Stimulated activated CD8-positive, alpha-beta memory T cell treated with anti-CD3 and anti-CD28 coated beads, Interleukin-2, amount 100 ng/mL, for 48 hours (primary cell): ENCODE measurements at places on chromosomes 11 and 22.

DNA sequence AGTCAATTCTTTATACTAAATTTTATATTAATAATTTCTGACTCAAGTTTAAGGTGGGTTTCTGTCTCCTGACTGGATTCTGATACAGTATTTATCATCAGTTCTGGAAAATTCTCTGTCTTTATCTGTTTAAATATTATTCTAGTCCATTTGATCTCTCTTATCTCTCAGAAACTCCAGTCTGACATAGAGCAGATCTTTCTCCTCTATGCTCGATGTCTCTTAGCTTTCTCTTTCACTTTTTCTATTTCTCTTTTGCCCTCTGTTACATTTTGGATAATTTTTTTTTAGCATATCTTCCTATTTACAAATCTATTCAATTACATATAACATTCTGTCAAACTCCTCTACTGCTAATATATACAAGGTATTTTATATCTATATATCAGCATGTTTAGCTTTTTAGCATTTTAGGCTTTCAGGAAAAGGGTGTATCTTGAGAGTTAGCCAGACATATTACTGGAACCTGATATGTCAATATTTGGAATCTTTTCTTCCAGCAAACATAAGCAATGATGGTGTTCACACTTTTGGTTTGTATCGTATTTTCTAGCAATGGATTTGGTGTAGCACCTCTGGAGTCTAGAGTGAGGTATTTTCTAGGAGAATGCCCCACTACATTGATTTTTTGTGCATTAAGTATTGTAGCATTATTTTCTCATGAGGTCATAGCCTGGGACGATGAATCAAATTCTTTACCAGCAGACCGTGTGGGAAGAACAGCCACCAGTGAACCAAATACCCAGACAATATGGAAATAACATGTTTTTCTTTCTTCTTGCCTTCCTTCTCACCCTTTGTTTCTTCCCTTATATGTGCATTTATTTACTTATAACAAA is 4.1 kb upstream of the NNMT start:
- no peak for DNase-seq

DNA sequence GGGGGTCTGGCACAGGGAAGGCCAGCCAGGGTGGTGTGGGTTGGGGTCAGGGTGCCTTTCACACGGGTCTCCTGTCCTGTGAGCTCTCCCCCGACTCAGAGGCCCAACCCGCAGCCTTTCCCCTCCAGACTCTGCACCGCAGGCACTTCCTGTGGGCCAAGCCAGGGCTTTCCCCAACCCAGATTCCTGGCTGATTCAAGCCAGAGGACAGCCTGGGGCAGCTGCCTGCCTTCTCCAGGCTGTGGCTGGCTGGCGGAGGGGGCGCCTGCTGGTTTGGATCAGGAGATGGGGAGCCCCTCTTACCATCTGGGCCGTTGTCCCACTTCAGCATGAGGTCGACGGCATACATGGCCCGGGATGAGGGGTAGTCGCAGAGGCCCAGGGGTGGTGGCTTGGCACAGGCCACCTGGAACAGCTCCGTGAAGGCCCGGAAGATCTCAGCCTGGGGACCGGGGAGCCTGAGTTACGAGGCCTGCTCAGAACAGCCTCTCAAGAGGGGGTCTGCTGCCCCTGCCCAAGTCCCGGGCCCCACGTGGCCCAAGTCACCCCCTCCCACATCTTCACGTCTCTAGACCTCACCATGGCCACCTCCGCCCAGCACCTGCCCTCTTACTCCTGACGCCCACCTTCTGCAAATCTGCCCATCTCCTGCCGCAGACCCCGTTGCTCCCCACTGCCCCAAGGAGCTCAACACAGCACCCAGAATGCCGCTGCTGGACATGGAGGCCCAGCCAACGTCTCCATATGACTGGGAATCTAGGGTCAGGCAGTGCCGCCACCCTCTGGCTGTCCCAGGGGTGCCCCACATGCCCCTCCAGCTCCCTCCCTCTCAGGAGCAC is 17.3 kb downstream of the TSPO start:
- no peak for DNase-seq

- DNase-seq = no peak
Measured at GRCh38 chr11:27812341-27812740, 112.1 kb upstream of the BDNF start.

DNA sequence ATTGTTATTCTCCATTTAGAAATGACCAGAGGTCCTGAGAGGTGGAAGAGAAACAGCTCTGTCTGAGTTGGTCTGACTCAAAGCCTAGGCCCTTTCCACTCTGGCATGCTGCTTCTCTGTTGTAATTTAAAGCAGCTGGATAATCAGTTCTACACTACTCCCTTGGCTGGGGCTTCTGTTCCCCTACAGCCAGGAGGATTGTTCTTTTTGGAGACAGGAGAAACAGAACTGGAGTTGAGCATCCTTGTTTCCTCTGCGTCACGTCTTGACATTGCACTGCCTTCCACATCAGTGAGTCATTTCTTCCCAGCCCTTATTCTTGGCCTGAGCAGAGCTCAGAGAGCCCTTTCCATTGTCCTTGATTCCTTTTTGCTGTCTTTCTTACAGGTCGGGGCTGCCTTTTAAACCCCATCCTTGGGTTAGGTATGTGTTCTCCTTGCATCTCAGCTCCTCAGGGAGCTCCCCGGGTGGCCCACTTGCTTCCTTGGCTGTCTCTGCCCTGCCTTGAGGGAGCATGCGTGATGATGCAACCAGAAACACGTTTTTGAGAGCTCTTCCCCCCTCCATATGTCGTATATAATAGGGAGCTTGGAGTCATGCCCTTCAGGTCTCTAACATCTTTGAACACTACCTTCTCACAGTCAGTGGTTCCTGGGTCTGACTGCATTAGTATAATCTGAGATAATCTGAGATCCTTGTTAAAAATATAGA is 35.7 kb downstream of the CYB5R2 start:
- no peak for DNase-seq

GRCh38 chr22:36419177-36419911 is 31.6 kb upstream of the MYH9 start:
- DNase-seq = no peak

DNA sequence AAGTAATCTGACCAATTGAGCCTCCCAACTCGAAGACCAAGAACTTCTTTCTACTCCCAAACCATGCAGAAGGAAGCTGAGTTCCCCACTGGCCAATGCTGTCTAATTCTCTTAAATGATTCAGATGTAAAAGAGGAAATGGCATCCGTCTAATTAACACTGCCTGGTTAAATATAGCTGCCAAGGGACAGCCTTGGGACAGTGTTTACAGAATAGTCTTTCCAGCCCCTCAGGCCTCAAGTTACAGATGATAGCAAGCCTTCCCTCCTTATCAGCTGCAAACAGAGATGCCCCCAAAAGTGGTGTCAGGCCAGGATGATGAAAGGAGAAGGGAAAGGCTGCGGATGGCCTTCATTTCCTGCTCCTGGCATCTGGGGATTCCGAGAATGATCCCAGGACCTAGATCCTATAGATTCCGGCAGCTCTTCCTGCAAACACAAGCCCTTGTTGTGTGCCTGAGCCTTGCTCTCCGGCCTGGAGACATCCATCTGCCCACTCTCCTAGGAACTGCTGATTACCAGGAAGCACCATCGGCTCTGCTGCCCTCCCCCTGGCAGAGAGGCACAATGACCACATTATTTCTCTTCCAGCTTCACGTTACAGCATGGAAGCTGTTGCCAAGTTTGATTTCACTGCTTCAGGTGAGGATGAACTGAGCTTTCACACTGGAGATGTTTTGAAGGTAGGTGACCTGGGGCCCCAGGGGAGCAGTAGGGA is 13.5 kb upstream of the TMA7B start:
- DNase-seq = no peak

- DNase-seq = no peak
Measured at GRCh38 chr11:67020949-67021348, 2.0 kb upstream of the SYT12 start.

GRCh38 chr11:79471071-79471844 is 30.4 kb upstream of the TENM4 start:
- DNase-seq = no peak

- DNase-seq = no peak
Measured at GRCh38 chr11:120249279-120250262, 9.6 kb downstream of the POU2F3 start.

- no peak for DNase-seq
Measured at GRCh38 chr22:47687776-47688175, 925.3 kb downstream of the TBC1D22A start.

DNA sequence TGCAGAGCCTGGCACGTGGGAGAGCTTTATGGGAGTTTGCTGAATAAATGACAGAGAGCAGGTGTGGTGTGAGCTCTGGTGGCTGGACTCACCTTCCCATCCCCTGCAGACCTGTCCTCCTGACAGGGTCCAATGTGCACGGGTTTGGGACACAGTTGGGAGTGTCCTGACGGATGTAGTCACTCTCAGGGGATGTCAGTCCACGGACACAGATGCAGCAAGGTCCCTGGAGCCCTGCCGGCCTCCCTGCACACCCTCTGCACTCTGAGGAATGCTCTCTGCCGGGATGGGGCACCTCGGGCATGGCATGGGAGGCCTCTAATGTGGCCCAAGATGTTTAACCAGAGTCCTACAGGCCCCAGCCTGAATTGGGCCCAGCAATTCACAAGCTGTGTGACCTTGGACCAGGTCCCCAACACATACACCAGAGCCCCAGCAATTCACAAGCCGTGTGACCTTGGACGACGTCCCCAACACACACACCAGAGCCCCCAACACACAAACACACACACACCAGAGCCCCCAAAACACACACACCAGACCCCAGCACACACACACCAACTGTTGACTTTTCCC is 30.0 kb upstream of the RFPL3 start:
- DNase-seq = no peak

DNA sequence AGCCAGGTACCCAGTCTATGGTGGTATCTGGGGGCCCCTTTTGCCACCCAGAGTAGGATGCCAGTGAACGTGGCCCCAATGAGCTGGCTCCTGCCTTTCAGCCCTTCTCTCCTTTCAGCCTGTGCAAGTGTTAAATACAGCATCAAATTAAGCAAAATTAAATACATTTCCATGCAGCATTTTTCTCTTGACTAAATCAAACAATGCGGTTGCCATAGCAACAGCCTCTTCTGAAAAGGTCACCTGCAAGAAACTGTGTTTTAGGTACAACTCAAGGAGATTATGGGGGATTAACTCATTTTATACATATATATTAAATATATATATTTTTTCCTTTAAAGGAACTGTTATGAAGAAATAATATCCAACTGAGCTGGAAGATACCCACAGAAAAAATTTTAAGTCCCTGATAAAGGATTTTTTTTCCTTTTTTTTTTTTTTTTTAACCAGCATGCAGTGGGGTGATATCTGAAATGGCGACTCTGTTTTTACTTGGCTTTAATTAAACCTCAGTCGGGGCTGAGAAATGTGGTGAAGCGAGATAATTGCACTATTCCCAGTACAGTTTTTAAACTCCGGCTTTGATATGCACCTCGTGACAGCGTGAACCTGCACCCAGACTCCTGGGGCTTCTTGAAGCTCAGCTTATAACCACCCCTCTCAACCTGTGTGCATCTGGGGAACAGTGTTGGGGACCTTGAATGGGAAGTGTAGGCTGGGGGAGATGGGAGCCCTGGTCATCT is 115.3 kb downstream of the PKNOX2 start:
- DNase-seq = no peak

DNA sequence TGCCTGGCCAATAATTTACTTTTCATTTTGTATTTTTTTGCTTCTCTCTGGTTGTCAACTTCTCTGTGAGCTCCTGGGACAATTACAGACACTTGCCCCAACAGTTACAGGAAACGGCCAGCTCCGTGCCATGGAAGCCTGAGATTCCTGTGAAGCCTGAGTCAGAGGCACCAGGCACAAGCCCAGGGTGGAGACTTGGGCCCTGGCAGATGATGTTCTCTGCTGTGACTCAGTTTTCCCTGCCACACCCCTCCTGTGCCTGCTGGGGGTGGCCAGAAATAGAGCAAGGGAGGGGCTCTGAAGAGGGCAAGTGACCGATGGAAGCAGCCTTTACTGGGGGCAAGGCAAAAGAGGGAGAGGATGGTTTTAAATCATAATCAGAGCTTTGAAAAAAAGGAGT is 4.9 kb downstream of the ATP5MGL start:
- no peak for DNase-seq

- no peak for DNase-seq
Measured at GRCh38 chr11:79201677-79202347, 239.0 kb downstream of the TENM4 start.

DNA sequence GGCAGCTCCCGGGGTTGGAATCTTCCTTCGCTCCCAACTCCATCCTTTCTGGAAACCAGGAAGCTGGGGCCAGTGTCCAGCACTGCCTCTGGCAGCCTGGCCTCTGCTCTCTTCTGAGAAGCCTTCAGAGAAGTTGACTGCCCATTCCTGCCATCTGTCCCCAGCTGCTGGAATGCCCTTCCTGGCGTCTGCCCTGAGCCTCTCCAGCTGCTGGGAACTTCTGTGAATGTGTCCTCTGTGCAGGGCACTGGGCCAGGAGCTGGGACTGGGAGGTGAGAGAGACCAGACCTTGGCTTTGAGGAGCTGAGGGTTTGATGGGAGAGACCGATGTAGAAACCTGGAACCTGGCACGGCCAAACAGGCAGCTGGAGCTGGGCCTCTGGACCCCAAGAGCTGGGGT is 5.9 kb upstream of the SOX10 start:
- DNase-seq = no peak
